ENCODE measurements at places on chromosomes 4 and X.

DNA sequence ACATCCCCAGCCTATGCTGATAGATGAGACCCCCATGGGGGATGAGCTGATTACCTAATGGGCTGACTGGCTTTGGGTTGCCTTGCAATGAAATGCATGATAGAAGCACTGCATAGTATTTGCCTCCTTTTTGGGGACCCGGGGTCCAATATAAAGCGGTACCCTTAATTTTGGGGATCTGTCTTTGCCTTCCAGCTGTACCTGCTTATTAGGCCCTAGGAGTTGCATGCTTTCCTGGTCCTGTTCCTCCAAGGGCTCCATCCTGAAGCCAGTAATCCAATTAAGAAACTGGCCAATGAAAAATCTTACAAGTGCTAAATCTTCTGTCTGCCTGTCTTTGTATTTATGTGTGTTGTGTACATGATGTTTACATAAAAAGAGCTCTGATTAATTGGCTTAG, 791.6 kb downstream of the TRIML1 start:
- no peak for DNase-seq

DNA sequence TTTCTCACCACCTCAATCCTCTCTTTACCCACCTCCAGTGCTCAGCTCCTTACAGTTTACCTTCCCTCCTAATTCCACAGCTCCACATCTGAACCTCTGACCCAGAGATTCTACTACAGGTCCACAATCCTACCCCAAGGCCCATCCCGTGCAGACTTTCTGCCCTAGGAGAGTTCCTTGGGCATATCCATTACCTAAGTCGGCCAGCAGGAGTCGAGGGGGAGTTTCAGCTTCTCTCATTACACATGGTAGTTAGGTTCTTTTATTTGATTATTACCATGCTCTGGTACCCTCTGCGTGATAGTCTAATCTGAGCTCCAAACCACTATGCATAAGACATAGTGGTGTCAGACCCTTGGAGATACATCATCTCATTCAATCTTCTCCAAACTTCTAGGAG, 117.9 kb downstream of the SH3RF1 start:
- DNase-seq: no peak

DNA sequence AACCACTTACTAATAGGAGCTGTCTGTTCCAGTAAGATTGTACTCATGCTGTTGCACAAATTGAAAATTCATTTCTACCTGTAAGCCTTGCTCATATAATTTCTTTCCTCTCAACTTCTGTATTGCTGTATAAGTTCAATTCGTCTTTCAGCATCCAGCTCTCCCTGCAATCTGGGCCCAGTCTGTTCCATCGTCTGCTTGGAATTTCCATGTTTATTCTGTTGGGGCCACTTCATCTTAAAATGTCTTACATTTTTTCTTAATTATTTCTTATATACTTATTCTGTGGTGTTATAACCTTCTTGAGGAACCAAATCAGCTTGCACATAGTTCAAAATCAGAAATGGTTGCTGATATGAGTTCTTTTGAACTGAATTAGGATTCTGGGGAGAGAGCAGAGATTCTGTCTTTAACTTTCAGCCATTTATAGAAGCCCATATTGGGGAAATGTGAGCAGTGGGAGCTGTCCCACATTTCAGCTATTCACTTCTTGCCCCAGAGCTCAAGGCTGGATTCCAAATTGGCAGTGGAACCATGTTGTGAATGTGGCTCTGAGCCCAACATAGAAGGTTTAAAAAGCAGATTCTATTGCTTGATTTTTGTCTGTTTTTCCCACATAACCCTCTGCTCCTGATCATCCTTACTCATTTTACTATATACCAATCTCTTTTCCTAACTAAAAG, 291.9 kb downstream of the BMPR1B start:
- no peak for DNase-seq

DNA sequence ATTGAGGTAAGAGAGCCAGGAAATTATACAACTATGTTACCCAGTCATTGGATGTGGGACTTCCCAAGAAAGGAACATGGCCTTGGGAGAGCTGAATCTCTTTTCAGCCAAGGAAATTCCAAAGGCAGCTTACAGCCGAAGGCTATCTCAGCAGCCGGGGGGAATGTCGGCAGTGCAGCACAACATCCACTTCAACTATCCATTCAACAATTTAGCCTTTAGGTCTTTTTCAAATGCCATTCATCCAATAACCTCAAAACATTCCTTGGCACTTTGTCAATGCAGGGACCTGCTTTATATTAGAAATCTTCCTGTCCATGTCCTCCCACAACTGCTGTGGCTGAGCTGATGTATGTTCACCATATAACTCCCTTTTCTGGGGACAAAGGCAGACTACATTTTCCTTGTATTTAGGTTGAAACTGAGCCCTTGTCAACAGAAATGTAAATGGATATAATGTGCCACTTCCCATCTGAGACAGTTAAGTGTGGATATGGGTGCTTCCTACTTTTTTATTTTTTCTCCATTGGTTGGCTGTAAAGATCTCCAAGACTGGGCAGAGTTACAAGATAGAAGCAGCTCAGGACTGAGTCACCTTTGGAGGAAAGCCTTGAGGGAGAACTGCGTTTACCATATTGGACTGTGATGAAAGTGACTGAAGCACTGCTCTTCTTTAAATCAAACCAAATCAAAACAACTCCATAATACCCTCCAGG, 94.8 kb downstream of the GPRIN3 start:
- DNase-seq: no peak

DNA sequence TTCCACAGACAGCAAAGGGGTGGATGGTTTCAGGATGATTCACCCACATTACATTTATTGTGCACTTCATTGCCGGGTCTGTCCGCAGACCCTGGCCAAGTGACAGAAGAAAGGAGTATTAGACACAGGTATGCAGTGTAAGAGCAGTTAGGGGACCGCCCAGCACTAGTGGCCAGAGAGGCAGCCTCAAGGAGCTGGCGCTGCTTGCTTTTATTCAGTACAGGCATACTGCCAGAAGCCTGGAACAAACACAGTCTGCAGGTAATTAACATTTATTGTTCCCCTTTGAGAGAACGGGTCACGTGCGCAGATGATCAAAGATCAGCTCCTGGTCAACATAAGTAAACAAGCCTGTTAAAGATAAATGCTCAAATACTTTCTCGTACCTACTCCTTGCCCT, 1639.0 kb upstream of the IGFBP7 start:
- DNase-seq: no peak

DNA sequence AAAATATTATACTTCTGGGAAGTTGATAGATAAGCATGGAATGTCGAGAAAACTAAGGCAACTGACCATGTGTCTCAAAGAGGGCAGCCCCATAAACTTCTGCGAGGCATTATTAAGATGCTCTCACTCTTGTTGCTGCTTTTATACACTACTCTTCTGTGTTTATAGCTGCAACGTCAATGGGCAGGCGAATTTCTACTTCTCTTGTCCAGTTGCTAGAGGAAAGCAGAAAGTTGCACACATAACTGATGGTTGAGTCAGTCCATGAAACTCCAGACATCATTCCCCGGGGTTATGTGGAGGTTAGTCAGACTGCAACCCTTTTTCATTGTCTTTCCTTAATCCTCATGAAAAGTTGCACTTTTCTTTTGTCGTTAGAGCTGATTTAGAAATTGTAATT, 39.8 kb downstream of the VCX3B start:
- DNase-seq: no peak

DNA sequence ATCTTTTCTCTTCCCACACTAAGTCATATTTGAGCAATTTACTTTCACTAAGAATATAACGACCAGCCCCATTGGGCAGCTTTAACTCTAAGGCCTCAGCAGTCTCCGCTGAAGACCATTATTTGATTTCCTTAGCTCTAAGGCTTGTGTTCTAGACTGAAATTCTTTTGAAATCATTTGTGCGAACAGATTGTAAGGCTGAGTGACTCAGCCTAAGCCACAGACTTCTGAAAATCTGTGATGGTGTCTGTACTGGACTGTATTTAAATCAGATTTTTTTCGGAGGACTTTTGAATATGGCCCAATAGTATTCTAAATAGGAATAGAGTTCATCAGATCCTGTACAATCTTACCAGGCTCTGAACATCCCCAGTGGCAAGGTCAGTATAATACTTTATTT, 150.3 kb upstream of the TECRL start:
- DNase-seq: no peak

DNA sequence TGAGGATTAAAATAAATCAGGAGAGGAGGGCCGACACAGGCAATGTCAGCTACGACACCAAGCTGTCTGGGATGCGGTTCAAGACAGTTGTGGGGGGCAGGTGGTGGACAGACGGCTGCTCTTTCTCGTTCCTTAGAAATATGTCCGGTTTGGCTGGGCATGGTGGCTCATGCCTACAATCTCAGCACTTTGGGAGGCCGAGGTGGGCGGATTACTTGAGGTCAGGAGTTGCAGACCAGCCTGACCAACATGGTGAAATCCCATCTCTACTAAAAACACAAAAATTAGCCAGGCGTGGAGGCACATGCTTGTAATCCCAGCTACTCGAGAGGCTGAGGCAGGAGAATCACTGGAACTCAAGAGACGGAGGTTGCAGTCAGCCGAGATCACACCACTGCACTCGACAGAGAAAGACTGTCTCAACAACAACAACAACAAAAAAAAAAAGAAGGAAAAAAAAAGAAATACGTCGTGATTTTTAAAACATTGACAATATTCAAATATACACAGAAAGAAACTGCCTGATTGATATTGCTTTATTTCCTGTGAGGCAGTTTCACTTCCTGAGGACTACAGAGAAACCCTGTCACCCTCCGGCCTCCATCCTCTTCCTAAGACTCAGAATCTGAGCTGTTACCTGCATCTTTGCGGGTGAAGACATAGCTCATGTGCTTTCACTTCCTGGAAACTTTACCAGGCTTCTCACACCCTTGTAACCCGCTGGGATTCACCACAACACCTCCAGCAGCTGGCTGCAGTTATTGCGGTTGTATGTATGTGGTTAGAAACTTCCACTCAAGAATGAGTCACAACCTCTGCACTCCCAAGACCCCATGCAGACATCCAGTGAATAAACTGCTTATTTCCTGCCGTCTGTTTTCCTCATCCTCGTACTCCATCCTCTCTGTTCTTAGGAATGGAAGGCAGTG, 63.8 kb upstream of the STS start:
- no peak for DNase-seq

- no peak for DNase-seq
Measured at GRCh38 chr4:89807441-89808140, 29.4 kb downstream of the SNCA start.

DNA sequence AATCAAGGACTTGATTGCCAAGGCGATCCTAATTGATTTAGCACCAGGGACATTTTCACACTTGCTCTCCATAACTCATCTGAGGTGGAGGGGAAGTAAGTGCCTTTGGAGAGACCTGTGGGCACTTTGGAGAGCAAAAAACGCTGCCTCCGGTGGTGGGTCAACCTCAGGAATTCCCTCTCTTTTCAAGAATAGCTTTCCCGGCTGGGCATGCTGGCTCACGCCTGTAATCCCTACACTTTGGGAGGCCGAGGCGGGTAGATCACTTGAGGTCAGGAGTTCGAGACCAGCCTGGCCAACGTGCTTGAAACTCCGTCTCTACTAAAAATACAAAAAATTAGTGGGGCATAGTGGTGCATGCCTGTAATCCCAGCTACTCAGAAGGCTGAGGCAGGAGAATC, 49.2 kb downstream of the PRPS1 start:
- no peak for DNase-seq

DNA sequence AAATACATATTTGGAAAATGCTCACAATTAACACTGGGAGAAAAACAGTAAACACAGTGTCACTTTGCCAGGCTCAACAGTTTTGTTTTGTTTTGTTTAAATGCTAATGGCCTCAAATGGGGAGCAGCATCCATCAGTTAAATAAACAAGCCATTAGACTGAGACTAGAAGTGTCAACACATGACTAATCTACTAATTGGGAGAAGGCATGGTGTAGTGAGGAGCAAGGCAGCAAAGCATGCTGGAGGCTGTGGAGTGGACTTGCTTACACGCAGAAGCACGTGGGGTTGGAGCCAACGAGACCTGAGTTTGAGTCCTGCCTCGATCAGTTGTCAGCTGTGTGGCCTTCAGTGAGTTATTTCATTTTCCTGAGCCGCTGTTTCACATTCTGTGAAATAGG, 29.0 kb downstream of the UTP14A start:
- no peak for DNase-seq

GRCh38 chr4:92519727-92520126, 216.0 kb downstream of the GRID2 start:
- DNase-seq: no peak

GRCh38 chrX:19245711-19246269, 97.9 kb upstream of the PDHA1 start:
- DNase-seq: no peak

- DNase-seq: no peak
Measured at GRCh38 chr4:120018786-120019185, 47.9 kb downstream of the MAD2L1 start.

DNA sequence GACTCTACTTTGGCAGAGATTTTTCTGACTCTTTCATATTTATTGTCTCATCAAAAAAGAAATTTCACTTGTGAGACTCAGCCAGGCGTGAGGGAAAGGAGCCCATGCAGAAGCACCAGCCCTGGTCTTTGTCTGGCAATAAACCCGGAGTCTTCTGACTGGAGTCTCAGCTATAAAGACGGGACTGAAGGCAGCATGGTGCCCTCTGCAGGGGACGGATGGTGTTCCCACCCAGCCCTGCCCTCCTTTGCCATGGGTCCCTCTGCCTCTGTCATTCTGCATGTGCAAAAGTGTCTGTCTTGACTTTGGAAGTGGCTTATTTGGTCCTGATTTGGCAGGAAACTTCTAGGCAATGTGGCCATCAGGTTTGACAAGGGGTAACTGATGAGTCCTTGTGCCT, 14.2 kb downstream of the ZNF185 start:
- no peak for DNase-seq

DNA sequence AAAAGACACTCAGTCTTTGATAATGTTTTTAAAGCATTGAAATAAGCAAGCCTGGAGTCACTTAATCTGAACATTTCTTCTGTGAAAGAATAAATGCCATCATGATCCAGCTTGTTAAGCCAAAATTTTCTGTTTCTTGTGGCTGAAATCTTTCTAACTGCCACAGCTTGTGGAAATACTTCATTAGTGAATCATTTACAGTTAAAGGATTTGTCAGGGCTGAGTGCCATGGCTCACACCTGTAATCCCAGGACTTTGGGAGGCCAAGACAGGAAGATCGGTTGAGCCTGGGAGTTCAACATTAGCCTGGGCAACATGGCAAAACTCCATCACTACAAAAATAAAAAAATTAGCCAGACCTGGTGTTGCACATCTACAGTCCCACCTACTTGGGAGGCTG, 93.3 kb upstream of the PDE5A start:
- DNase-seq: no peak

GRCh38 chrX:51568586-51568985, 50.1 kb downstream of the CENPVL3 start:
- no peak for DNase-seq

- no peak for DNase-seq
Measured at GRCh38 chr4:93495346-93495745, 333.2 kb upstream of the ATOH1 start.

DNA sequence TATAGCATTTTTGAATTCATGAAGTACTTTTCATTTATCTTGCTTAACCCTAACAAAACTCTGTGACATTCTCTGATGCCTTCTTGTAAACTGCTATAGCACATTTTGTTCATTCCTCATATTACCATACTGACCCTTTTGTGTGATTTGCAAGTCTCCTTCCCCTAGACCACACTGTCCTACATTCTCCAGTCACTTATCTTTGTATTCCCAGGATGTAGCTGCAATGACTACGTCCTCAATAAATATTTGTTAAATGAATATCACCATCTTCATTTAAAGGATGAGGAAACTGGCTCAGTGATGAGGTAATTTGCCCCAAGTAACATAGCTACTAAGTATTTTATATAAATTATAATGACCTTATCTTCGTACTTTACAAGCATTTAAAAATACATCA, 11.9 kb downstream of the HUWE1 start:
- DNase-seq: no peak

All from stimulated activated CD4-positive, alpha-beta T cell treated with anti-CD3 and anti-CD28 coated beads, Interleukin-15, amount 100 ng/mL, for 1 hour (primary cell).